Transverse colon (tissue), 4 donors: ENCODE measurements at places on chromosomes 6 and 20. TPM values are rescaled to one million over a fixed set of nuclear protein-coding genes. Genes with fewer than 3 reads are reported as not detected.

DAAM2 gene
- total RNA-seq: 20.8 TPM

GRCh38 chr6:106125925-106126435, 39.8 kb downstream of the PRDM1 start:
- peak overlapping the region; percentile 63 for H3K27ac ChIP-seq
- H3K4me1 ChIP-seq: peaks cover 30% of the 10 kb centered on the region
- H3K36me3 ChIP-seq: no peaks in the 10 kb centered on the region
- no peaks in the 10 kb centered on the region for H3K27me3 ChIP-seq
- peak; percentile 65 for DNase-seq

THBD gene
- 30.3 TPM for total RNA-seq

OVOL2 gene
- 28.4 TPM for total RNA-seq

- no peak overlapping the region for H3K27ac ChIP-seq
- no peaks in the 10 kb centered on the region for H3K36me3 ChIP-seq
- H3K4me3 ChIP-seq: no peak overlapping the region
- peak; percentile 78 for DNase-seq
These were observed 15.2 kb upstream of the ZNF335 start for GRCh38 chr20:45987108-45987780.

DNA sequence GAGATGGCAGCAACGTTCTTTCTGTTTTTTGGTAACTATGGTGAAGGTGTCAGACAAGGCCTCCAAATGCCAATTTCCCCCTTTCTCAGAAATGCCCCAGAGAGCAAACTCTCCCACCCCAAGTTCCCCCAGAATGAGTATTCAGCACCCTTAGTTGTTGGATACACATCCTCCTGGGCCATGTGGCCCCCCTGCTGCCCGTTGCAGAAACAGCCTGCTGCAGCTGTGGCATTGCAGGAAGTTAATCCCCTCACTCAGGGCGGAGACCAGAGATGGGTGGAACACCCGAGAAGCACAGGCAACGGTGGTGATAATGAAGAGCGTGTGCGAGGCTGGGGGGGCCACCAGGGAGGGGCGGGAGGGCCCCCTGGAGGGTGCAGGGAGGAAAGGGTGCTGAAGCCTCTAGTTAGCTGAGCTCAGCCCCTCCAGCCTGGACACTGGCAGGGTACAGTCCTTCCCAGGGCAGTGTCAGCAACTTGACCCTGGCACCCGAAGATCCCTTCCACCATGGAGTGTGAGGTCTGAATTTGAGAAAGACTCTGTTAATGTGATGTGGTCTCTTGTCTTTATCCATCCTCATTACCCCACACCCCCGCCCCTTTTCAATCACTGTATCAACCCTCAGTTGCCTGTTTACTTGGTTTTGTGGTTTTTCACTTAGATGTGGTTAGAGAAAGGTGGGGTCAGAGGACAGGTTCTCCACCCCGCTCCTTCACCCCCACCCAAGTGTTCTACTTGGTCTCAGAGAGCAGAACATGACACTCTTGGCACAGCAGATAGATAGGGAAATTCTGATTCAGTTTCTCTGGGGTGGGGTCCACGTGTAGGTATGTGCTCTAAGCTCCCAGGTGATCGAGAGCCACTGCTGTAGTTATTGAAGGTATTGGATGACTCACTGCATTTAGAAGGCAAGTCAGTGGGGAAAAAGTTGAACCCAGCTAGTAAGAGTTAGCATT, 208.8 kb upstream of the SUPT3H start:
- H3K4me3 ChIP-seq: no peak overlapping the region
- H3K27ac ChIP-seq: peak overlapping the region; percentile 15
- no peak for DNase-seq
- H3K27me3 ChIP-seq: no peaks in the 10 kb centered on the region

- DNase-seq: no peak
- no peak overlapping the region for H3K27ac ChIP-seq
- no peak overlapping the region for H3K4me3 ChIP-seq
- no peaks in the 10 kb centered on the region for H3K4me1 ChIP-seq
- H3K27me3 ChIP-seq: no peaks in the 10 kb centered on the region
These were observed 7.3 kb upstream of the ADA start for GRCh38 chr20:44658810-44659209.

DNA sequence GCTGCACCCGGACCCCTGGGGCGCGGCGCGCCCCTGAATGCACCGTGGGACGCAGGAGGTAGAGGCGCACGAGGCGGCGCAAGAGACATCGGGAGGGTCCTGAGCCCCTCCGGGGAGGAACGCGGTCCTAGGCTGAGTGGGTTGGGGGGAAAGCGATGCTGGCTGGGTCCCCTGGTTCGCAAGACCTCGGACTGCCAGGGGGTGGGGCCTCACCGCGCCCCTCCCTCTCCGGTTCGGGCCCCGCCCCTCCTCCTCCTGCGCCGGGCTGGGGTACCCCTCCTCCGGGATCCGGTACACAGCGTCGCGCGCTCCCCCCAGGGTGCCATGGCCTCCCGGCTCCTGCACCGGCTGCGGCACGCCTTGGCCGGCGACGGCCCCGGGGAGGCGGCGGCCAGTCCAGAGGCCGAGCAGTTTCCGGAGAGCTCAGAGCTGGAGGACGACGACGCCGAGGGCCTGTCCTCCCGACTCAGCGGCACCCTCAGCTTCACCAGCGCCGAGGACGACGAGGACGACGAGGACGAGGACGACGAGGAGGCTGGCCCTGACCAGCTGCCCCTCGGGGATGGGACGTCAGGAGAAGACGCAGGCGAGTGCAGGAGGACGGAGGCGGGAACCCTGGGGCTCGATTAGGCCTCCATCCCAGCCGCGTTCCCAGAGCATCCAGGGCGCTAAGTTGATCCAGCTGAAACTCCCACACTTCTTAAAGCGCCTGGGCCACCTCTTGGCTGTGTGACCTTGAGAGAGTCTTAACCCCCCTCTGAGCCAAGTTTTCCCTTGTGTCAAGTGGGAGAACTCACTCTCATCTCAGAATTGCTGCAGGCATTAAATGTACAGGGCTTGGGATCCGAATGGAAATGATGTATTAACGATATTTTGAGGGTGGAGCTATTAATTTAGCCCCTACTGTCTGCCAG, 541 bp downstream of the SNX21 start:
- no peaks in the 10 kb centered on the region for H3K36me3 ChIP-seq
- peak; percentile 75 for DNase-seq
- H3K4me1 ChIP-seq: peaks cover 40% of the 10 kb centered on the region
- H3K27ac ChIP-seq: peak overlapping the region; percentile 91
- no peaks in the 10 kb centered on the region for H3K27me3 ChIP-seq

OOEP gene
- total RNA-seq: not detected
